ENCODE measurements at places on chromosomes 3 and 15.

DNA sequence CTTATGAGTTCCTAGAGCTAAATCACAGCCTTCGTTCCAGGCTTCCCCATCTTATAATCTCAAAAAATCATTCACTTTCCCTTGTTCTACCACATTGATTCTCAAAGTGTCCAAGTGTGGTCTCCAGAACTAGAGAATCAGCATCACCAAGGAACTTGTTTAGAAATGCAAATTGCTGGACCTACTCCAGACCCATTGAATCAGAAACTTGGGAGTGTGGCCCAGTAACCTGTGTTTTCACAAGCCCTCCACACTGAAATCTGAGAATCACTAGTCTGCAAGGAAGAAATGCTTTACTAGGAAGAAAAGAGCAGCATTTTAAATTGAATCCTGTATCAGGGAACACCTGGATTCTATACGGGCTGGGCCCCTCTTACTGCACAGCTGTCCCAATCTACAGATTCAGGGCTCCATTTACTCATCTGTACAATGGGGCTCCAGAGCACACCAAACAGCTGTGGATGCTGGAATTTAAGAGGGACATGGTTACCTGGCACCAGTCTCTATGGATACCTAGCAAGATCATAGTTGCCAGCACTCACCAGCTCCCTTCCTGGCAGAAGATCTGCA lies 3.9 kb downstream of the MEGF11 start:
- DNase-seq, result no peak

DNA sequence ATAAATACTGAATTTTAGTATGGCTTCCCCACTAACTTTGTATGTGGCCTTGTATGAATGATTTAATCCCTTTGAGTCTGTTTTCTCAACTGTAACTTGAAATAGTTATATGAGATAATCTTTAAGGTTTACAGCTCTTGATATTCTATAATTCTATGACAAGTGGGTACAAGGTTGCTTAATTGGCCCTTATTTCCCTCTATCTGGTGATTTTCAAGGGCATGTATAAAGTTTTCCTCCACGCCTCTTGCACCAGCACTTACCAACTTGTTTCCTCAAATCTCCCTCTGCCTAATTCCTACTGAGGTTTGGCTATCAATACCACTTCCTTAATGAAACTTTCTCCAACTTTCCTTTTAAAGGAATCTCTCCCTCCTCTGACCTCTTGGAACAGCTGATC lies 112.9 kb downstream of the ISL2 start:
- peak; percentile 5 for DNase-seq

- DNase-seq, result no peak
These were observed 203.1 kb upstream of the WNT5A start for GRCh38 chr3:55690177-55690576.

- no peak for DNase-seq
These were observed 36.2 kb downstream of the SLC30A4 start for GRCh38 chr15:45486317-45486716.

GRCh38 chr3:100500320-100500880 lies 8.0 kb downstream of the TMEM45A start:
- DNase-seq, result no peak

DNA sequence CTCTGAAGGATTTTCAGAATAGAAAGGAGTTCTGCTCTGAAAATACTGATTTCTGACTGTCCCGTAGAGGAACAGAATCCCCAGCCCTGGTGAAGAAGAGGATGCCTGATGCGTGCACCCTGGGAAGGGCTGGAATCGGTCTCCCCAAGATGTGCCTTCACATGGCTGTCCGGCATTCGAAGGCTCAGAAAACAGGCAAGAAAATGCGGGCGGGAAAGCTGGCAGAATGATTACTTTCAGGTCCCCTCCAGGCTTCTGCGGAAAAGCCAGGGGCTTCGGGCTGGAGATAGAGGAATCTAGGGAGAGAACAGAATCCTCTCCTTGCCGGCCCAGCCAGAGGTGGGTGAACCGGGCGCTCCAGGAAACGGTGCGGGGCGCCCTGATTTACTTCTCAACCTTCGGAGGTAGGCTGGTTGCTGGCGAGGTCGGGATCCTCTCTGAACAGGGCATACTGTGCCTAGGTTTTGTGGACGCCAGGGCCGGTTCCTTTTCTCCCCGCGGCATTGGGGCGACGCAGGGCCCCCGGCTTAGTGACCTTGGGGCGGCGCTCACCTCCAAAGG lies 2.5 kb downstream of the FOXL2NB start:
- no peak for DNase-seq

- no peak for DNase-seq
These were observed 1.9 kb downstream of the TOP2B start for GRCh38 chr3:25662736-25663320.

DNA sequence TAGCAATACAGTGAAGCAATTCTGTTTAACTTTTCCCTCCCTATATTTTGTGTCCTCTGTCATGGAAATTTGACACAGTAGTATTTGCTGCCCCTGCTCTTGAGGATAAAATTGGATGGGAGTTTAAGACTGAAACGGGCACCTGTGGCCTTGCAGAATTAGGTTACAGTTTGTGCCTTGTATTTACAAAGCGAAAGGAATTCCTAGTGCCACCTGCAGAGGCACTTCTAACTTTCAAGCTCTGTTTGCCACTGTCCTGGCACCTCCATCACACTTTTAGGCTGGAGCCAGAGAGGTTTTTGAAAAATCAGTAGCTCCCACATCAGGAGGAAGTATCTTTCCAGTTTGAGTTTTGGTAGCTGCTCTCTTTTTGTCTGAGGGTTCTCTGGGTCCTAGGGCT lies 39.5 kb downstream of the CD86 start:
- DNase-seq, result no peak

DNA sequence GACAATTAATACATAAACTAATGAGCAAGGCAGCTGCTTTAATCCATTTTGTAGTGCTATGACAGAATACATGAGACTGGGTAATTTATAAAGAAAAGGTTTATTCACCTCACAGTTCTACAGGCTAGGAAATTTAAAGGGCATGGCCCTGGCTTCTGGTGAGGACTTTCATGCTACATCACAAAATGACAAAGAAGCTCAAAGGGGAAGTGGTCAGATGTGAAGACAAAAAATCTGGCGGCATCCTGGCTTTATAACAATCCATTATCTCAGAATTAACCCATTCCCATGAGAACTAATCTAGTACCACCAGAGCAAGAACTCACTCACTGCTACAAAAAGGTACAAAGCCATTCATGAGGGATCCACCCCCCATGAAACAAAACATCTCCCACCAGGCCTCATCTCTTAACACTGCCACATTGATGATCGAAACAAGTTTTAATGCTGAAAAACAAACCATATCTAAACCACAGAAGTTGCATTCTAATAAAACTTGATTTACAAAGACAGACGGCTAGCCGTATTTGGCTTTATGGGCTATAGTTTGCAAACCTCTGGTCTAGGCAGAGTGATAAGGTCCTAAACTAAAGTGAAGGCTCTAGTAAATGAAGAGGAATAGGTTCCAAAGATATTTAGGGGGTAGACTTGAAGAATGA lies 44.2 kb downstream of the GSK3B start:
- DNase-seq, result no peak

GRCh38 chr3:27366062-27366591 lies 3.1 kb downstream of the NEK10 start:
- DNase-seq, result no peak

DNA sequence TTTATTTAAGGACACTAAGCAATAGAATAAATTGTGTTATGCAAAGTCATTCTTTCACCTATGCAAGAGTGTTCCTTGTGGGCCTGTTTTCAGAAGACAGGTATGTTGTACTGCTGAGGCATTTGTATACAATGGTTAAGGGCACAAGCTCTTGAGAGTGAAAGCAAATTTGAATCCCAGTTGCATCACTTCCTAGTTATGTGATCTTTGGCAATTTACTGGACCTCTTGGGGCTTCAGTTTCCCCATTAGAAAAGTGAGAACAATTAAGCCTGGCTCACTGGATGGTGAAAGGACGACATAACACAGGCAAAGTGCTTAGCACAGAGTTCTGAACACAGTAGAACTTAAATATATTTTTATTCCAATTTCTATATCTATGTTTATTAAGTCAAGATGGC lies 117.4 kb downstream of the EFHB start:
- DNase-seq, result no peak

GRCh38 chr3:182384221-182384620 lies 409.1 kb upstream of the ATP11B start:
- DNase-seq, result no peak

- DNase-seq, result no peak
These were observed 145.4 kb downstream of the KLHL25 start for GRCh38 chr15:85649372-85649771.

DNA sequence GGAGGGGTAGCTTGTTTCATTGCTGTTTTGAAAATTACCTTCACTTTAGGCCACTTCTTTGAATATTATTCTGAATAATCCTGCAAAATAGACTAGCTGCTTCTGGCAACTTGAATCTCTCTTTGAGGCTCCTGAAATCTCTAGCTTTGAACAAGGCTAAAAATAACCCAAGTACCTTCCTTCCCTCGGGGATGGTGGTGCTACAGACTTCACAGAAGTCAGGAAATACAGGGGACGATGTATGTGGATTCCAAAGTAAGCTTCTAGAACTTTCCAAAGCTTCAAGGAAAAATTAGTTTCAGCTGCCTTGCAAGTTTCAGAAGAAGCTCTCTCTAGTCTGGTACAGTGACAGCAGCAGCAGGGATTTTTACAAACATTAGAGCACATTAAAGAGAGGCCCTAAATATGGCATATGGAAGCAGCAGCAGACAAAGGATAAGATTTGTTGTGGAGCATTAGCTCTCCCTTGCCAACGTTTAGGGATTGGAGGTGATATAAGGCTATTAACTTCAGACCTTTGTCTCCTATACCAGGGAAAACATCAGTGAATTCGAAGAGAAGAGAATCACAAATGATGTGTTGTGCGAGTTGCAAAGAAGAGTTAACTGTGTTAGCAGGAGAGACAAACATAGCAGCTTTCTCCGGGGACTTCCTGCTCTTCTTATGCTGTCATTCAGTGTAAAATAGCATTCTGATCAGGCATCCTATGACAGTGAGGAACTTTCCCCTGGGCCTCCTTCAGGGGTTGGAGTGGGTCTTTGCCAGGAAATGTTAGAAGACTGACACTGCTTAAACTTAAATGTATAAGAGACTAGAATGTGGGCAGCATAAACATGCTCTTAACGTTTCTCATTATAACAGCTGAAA lies 783.0 kb upstream of the ARPP21 start:
- no peak for DNase-seq

DNA sequence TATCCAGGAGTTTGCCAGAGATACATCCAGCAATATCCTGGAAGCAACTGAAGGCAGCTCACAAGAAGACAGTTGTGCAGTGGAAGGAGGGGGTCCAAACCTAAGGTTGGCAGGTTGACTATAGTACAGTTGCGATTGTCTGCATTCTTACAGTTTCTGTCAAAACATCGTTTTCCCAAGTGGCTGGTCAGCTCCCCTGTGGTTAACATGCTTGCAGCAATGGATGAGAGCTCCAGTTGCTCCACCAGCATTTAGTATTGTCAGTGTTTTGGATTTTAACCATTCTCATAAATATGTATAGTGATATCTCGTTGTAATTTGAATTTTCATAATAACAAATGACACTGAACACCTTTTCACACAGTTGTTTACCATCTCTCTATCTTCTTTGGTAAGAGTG lies 31.5 kb downstream of the KLF13 start:
- no peak for DNase-seq

GRCh38 chr15:35757361-35757760 lies 211.4 kb upstream of the DPH6 start:
- DNase-seq, result no peak

GRCh38 chr3:30248423-30248822 lies 358.0 kb upstream of the TGFBR2 start:
- DNase-seq, result no peak

DNA sequence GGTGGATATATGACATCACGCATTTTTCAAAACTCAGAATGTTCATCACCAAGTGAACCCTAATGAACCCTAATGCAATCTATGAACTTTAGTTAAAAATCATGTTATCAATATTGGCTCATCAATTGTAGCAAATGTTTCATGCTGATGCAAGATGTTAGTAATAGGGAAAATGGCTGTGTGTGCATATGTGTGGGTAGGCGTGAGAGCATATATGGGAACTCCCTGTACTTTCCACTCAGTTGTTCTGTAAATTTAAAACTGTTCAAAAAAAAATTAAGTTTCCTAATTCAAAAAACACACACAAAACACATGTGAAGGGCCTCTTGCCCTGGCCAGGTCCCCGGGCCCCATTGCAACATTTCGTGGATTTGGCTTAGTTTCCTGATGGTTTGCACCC lies 89.7 kb upstream of the PROK2 start:
- DNase-seq, result no peak

DNA sequence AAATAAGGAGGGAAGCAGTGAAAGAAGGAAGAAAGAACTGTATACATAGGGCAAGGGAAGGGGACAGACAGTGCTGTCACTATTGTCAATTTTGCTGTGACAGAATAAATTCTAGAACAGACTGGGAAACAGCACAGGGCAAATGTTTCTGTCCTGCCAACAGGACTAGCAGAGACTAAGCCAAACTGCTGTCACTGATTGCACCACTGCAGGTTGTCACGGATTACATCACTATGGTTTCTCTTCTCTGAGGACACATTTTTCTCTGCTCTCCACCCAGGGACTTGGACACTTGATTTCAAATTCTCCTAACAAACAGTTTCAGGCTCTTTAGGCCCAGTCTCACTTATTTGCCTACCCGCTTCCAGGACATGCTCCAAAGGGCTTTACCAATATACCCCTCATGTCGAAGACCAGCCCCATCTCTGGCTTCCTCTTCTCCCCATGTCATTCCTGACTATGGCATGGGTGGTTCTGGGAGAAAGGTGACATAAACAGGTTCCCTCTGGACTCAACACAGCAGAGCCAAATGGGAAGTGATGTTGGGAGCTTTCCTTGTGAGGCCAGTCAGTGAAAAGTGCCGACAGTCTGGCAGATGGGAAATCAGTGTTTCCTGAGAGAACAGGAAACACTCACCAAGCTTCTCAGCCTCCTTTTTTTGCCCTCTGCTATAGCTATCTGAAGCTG lies 70.2 kb upstream of the ST3GAL6 start:
- DNase-seq, result no peak

DNA sequence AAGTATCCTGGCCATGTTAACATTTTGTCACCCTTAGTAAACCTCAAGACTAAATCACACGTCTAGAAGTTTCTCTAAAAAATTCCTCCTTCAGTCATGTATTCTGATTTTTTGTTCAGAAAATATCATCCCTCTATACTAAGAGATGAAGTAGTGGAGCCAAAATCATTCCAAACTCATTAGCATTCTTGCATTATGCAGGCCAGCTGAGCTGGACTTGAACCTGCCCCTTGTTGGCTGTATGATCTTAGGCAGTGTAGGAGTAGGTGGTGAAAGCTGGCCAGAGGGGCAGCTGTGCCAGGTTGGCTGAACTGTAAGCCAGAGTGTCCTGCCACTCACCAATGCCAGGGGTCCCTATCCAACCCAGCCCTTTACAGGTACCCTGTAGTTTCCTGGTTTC lies 69.1 kb downstream of the CDAN1 start:
- no peak for DNase-seq

DNA sequence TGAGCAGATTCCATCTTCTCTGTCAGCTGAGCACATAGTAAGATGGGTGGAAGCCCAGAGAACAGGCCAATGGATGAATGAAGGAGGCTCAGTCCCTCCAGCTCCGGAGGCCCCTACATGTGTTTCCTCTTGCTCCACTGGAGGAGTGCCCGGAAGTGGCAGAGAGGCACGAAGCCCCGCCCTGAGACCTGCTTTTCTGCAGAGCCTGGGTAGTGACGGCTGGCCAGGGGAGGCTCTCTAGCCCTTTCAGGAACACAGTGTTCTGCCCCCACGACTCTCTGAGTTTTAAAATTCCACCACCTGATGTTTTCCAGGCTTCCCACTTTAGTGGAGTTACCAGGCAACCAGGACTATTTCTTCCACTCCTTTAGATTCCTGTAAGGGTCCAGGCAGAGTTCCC lies 149.4 kb upstream of the SLC6A11 start:
- DNase-seq, result no peak
